ENCODE measurements at places on chromosomes 4 and X.

- DNase-seq = no peak
These were observed 227.2 kb downstream of the ANK2 start for GRCh38 chr4:113276464-113277170.

GRCh38 chrX:65035446-65035770, 59.2 kb upstream of the ZC4H2 start:
- DNase-seq = no peak

DNA sequence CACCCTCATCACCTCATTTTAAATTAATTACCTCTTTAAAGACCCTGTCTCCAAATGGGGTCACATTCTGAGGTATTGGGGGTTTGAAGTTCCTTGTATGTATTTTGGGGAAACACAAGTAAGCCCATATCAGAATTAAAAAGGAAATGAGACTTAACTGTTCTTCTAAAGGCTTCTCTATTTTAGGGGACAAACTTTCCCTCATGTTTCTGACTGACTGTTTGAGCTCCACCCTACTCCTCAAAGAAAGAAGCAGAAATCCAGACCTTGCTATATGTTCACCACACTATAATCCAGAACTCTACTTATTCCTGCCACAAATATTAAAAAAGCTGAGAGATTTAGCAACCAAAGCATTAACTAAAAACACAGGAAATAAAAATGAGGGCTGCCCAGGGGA, 258.8 kb downstream of the ARHGAP24 start:
- no peak for DNase-seq

DNA sequence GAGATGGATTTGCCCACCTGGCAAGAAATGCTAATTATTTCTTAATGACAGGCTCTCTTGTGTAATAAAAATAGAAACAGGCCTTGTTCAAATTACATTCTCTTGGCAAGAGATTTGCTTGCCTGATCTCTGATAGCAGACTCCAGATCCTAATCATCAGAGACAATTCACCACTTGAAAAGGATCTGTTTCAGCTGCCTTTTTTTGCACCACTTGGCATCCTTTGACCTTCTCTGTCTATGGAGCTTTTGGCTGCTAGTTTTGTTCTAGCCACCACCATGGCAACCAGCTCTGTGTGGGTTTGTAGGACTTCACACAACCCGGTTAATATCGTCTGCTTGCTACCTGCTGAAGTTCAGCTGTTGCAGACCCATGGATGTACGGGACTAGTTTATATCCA, 241.1 kb upstream of the TLL1 start:
- no peak for DNase-seq

DNA sequence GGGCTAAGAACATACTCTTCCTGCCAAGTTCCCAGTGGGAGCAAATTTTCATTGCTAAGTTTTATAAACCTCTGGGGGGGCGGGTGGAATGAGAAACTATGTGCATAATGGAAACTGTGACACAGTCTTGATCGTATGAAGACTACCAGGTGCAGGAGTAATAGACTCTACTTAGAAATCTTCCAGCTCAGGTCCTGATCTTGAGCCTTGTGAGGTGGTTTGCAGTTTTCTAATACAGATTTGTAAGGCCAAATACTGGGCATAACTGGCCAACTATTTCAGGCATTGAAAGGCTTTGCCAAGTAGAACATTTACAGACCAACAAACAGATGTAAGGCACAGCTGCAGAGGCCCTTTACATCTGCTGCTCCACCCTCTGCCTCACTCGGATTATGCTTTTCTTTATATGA, 89.7 kb upstream of the CBR4 start:
- DNase-seq = no peak

- no peak for DNase-seq
These were observed 11.7 kb upstream of the IL21 start for GRCh38 chr4:122632396-122633143.

DNA sequence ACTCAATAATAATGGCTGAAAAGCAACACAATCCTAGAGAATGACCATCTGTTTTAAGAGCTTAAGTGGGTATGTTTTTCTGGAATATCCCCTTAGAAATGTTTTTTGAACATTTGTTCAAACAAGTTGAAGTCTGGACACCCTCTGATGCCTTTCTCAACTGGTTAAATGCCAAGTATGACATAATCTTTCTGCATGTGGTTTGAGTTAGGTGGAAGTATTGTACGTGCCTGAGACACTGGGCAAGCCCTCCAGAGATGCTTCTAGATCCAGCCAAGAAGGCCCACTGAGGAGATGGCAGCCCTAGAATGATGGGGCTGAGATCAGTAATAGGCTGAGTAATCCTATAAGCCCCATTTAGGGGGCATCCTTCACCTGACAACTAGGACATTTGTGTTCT, 493.1 kb downstream of the MAGEE1 start:
- no peak for DNase-seq

DNA sequence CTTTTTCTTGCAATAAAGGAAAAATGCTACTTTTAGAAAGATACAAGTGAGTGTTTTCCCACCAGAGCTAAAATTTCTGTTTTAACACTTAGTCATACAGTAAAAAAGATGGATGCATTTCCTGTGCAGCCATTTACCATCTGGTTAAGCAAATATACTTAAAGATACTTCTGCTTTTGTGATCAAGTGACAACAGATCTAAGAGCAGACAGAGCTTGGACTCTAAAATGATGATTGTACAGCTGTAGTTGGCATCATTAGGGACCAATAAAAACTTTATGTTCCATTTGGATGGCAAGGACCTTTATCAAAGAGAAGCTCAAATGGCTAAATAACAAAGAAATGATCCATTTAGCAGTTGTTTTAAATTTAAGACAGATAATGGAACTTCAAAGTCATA, 270.8 kb downstream of the FSTL5 start:
- DNase-seq = no peak

- DNase-seq = no peak
These were observed 11.2 kb upstream of the UBA6 start for GRCh38 chr4:67712000-67712625.

DNA sequence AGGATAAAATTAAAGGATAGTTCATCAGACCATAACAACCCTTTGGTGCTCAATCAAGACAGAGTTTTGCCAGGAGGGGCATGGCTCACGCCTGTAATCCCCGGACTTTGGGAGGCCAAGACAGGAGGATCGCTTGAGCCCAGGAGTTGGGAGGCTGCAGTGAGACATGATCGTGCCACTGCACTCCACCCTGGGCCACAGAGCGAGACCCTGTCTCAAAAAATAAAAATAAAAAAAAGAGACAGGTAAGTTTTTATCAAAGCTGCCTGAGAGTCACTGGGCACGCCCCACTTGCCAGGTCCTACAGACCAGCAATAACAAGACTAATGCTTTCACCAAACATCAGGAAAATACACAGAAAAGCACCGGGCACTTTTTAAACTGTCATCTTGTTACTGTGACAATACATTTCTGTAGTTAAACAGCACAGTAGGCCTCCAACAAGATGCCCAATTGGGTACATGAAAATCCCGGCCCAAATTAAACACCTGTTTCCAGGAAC, 765 bp downstream of the CFAP97 start:
- DNase-seq = no peak

GRCh38 chr4:179989975-179990374, 2253.2 kb upstream of the TENM3 start:
- no peak for DNase-seq

DNA sequence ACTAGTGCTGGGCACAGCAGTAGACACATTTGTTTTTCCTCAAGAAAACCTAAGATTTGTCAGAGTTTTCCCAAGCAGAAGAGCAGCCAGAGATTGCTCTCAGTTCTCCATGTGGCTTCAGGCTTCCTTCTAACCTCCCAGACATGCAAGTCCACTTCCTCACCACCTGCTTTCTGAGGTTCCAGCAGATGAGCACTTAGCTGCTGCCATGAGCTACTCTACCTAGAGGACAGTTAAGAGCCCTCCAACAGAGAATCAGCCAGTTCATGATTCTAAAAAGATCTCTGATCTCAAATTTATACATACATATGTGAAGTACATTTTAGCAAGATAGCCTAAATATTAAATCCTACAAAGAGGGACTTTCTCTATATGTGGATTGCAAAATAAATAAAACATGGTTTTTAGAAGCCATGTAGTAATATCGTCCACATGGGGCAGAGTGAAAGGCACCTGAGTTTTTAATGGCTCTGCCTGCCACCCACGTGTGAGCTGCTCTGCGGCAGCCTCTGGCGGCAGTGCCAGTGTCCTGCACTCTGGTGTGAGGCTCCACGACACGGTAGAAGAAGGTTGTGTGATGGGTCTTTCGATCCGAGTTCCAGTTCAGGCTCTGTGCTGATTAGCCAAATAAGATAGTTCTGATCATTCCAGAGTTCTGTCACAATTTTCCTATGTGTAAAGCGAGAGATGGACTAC, 10.3 kb downstream of the CYP4V2 start:
- DNase-seq = peak; percentile 17

GRCh38 chr4:7324651-7325121, 110.0 kb downstream of the PSAPL1 start:
- peak; percentile 7 for DNase-seq

DNA sequence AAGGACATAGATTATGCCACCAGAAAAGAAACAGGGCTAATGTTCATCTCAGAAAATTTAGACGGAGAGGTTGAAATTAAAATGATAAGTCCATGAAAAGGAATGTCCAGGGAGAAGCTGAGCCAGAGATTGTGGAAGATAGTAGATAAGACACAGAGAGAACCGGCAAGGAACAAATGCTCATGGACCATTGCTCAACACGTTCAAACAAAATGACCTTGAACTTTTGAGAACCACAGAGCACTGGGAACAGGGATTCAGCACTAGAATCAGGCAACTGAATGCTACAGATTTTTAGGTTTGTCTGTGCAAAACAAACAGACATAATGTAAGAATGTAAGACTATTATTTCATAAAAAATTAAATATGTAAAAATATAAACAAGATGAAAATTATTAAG, 206.3 kb downstream of the PDGFC start:
- DNase-seq = no peak

GRCh38 chr4:137203601-137204000, 328.7 kb downstream of the PCDH18 start:
- DNase-seq = no peak

DNA sequence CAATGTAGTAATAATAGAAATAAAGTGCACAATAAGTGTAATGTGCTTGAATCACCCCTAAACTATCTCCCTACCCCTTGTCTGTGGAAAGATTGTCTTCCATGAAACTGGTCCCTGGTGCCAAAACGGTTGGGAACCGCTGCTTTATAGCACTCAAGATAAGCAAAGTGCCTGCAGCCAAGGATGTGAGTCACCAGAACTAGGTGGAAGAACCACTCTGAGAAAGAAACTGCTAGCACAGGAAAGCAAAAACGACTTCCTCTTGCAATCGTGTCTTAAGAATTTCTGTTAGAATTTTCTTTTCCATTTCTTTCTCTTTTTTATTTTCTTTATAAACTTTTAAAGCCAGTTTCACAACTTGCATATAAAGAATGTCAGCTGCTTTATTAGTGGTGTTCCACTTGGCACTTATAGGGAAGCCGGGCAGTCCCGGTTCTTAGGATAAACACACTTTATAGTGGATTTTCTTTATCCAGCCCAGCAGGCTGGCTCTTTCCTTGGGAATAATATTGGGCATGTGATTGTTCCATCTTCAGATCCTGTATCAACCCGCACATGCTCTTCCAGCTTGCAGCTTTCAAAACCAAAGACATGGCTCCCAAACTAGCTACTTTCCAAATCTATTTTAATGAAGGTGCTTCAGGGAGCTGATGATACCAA, 32.3 kb upstream of the CXCL8 start:
- no peak for DNase-seq

- no peak for DNase-seq
These were observed 76.0 kb downstream of the SPIN4 start for GRCh38 chrX:63275127-63275526.

DNA sequence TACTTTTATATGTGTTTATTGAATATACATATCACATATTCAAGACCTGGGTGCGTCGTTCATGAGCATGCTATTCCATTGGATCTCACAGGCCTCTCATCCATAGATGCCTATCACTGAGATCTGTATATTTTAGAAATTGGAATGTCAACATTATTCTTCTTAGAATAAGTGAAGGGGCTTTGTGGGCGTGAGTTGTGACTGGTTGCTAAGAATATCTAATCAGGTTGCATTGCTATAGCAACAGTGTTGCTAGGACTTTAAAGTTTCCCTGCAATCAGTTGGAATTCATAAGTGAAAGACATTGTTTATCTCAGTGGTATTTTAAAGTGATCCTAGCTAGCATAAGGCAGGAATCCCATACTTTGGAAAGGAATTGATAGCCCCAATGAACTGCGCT, 36.7 kb upstream of the ANK2 start:
- DNase-seq = no peak

DNA sequence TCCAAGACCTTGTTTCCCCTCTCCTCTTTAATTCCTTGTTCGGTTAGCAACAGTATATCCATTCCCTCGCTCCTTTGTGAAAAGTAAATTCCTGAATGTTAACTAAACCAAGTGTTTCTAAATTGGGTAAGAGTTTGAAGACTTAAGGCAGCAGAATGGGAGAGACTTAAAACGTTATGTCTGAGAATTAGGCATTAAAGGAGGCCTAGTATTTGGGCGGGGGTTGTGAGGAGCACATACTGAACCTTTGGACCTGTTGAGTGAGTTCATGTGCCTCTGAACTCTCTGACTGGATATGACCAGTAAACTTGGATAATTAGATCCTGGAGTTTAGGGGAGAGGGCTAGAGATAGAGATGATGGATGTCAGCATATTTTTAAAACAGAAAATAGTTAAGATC, 1.2 kb downstream of the MSMO1 start:
- no peak for DNase-seq

- DNase-seq = no peak
These were observed 46.8 kb downstream of the UCHL1 start for GRCh38 chr4:41303372-41304118.

- no peak for DNase-seq
These were observed 61.7 kb upstream of the RELL1 start for GRCh38 chr4:37747772-37748330.

GRCh38 chr4:181162676-181163075, 1080.5 kb upstream of the TENM3 start:
- no peak for DNase-seq

DNA sequence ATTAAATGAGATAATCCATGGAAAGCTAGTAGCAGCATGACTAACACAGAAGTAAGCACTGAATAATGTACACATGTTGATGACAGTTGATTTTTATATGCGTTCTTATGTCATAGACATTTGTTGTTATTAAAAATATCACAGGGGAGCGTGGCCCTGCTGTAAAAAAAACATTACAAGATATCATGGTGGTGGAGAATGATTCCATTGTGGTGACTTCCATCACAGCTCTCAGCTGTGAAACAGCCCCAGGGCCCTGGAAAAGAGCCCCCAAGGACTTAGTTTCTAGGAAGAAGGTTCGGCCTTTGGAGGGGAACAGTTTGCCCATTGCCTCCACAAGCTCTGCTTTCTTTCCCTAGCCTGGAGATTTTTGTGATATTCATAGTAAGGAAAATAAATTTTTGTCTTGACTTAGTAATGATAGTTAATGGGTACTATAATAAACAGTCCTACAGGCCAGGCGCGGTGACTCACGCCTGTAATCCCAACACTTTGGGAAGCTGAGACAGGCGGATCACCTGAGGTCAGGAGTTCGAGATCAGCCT, 49.9 kb downstream of the FAM114A1 start:
- no peak for DNase-seq

GRCh38 chr4:125368146-125368545, 53.4 kb downstream of the FAT4 start:
- DNase-seq = no peak

GRCh38 chr4:151804821-151805220, 44.0 kb upstream of the GATB start:
- no peak for DNase-seq

All from stimulated activated CD8-positive, alpha-beta memory T cell treated with anti-CD3 and anti-CD28 coated beads, Interleukin-15, amount 100 ng/mL, for 4 hours (primary cell).